IMR-90 (cell line): ENCODE measurements at places on chromosomes 7 and 10.

DNA sequence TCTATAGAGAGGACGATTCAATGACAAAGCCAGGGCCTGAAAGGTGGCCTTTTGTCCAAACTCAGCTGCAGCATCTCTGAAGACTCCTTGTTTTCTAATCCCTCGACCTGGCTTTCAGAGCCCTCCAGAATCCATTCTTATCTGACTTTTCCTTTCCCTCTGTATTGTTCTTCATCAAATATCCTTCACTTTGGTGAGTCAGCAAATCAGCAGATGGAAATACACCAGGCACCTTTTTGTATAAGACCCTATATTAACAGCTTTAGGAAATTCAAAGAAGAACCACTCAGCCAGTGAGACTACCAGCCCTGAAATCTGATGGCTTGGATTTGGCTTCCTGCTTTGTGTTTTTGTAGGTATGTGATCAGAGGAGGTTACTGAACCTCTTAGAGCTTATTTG lies 81.9 kb upstream of the RAB11FIP2 start:
- no peak for DNase-seq

DNA sequence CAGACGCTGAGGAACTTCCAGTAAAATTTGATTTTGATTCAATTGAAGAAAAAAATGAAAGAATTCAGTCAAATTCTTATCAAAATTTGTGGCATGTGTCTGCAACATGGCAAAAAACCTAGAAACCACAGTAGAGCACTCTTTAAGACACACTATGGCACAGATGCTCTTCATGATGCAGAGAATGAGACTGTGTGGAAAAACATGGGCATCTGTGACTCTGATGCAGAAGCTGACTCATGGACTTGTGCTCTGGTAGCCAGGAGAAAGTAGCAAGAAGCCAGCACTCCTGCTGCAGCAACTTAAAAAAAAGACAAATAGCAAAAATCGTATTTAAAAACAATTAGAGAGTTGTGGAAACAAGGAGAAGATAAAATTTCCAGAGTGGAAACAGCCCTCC lies 8.9 kb upstream of the KCNK18 start:
- no peak for DNase-seq

GRCh38 chr7:114085592-114086501 lies 167.0 kb upstream of the PPP1R3A start:
- DNase-seq, result peak; percentile 61

DNA sequence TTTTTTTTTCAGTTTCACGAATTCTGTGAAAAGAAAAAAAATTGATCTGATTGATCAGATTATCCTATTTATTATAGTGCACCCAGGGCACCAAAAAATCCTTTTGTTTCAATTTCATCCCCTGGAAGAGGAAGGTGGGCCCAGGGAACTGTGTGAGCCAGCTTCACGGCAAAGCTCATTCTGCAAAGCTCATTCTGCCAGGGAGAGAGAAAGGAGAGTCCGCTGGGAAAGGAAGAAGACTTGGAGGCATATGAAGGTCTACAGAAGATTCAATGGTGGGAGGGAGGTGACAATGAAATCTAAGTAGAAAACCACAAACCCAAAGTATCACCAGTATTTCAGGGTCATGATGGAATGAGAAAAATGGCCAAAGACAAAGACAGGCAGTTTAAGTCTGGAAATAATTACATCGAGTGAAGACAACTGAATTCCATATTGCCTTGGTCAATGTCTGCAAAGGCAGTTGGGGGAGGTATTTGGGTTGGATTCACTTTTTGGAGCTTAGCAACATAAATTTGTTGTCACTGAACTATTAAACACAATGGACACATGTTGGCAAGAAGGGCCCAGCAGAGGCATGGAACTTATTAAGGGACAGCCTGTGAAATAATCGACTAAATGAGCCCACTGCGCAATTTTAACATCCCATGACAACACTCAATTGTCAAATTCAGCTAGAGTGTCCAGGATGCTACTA lies 587.8 kb upstream of the MKI67 start:
- no peak for DNase-seq
